Kasumi-1 (cell line): ENCODE measurements at places on chromosomes 12 and 14.

GRCh38 chr12:123034022-123034541, 53.6 kb downstream of the ARL6IP4 start:
- DNase-seq = peak; percentile 97

- peak; percentile 86 for DNase-seq
These were observed 319 bp downstream of the GALNT6 start for GRCh38 chr12:51390891-51391282.

- no peak for DNase-seq
These were observed 76.6 kb downstream of the PAX9 start for GRCh38 chr14:36738269-36738668.

DNA sequence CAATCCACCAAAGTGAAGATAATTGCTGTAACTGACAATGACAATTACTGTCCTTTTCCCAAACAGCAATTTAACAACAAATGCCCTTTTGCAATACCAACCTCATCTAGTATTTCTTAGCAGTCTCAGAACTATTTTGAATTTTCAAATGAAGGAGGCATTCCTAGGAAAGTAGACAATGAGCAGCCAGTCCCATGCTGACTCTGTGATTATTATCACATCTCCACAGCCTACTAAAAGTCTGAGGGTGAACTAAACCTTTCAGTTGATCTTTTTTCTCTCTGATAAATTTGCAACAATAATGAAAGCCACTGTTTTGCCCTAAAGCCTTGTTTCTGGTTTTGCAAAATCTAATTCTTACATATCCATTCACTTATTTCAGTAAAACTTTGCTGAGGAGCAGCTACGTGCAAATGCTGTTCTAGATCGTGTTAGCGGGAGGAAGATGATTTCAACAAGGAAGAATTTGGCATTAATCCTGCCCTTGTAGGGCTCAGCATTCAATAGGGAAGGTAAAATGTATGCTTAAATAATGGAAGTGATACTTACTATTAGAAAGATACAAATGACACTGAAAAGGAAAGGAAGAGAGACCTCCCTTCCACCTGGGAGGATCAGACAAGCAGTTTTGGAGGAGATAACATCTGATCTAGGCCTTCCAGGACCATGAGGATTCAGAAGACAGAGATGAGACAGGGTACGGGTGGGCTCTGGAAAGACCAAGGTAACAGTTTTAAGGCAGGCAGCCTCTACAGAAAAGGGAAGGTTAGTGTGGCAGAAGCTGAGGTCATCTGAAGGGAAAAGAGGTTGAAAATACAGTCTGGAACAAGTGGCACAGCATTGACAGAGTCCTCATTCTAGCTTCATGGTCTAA, 47.4 kb downstream of the SLC38A1 start:
- no peak for DNase-seq

GRCh38 chr12:117018276-117018675, 80.9 kb downstream of the TESC start:
- DNase-seq = no peak

GRCh38 chr12:88854260-88854659, 274.0 kb upstream of the KITLG start:
- no peak for DNase-seq
